Activated T-cell treated with anti-CD3 and anti-CD28 coated beads, Interleukin-2, amount 50 U/mL, for 4 hours (primary cell): ENCODE measurements at places on chromosomes 2 and 18. TPM values are rescaled to one million over a fixed set of nuclear protein-coding genes. Genes with fewer than 3 reads are reported as not detected.

DNA sequence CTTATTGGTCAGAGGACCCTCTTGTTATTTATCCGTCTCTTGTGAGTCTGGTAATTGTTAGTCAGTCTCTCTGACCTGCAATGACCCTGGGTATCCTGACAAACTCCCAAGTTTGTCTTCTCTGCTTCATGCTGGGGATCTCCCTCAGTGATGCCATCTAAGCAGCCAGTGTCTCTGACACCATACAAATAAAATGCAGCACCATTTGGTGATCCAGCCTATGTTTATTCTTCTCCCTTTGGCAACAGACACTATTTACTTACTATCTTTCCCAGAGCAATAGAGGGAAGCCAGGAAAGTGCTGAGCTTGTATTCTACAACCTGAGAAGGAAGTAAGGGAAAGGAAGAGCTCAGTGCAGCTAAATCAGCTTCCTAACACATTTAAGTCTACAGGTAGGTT, 15.9 kb downstream of the SERPINE2 start:
- no peak for DNase-seq

- no peak for DNase-seq
These were observed 193.7 kb upstream of the SIX3 start for GRCh38 chr2:44747794-44748193.

- DNase-seq = no peak
These were observed 33.1 kb downstream of the MBD2 start for GRCh38 chr18:54191352-54191751.

DNA sequence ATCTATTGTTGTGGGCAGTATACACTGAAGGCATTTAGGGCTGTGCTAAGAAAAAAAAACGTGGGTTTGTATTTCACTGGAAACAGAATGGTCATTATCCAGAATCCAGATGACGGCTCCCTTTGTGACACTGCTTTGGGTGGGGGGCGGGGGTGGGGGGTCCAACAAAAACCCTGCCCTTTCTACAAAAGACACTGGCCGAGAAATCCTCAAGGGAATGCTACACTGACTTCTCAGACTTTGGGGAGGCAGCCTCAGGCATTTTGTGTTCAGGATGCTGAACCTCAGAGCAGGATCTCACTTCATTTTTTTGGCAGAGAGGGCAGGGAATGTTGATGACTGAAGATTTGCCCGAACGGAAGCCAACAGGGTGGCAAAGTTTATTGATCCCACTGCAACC, 417.1 kb downstream of the HRH4 start:
- no peak for DNase-seq

Gene DNAJC5G
- not detected for total RNA-seq

DNA sequence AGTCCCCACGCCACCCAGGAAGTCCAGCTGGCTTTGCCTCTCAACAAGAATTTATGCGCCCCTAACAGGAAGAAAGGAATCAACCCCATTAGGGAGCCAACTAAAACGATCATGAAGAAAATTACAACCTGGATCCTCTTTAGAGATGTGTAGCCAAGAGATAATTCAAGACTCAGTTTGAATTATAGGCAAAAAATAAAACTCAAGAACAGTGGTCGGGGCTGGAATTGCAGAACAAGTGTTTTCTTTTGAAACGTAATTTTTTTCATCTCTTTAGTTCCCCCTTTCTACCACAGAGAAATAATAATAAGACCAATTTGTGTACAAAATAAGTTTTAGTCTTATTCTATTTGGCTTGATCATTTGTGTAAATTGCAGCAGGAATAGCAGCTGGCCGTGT, 22.4 kb downstream of the PDCD1 start:
- DNase-seq = no peak

GRCh38 chr18:46321955-46322354, 217.8 kb downstream of the HAUS1 start:
- DNase-seq = no peak

DNA sequence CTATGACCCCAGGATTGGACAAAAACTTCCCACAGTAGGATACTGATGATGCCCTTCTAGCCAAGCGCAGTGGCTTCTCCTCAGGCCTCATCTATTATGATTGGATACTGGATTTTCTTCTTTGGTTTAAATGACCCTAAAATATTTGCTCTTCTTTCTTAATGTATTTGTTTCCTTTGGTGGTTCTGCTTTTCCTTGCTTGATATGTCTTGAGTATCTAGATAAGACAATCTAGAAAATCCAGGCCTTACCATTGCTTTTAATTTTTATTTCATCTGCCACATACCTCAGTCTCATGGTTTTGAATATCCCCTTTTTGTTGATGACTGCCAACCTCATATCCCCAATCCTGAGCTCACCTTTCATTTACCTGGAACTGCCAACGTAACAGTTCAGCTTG, 35.6 kb downstream of the OTOF start:
- no peak for DNase-seq

DNA sequence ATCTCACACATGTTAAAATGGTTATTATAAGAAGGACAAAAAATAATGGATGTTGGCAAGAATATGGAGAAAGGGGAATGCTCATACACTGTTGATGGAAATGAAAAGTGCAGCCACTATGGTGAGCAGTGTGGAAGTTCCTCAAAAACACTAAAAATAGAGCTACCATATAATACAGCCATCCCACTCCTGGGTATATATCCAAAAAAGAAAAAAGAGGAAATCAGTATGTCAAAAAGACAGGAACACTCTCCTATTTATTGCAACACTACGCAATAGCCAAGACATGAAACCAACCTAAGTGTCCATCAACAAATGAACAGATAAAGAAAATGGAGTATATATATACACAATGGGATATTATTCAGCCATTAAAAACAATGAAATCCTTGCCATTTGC, 642.6 kb downstream of the RNF144A start:
- DNase-seq = no peak

Gene CPLX4
- total RNA-seq = not detected

DNA sequence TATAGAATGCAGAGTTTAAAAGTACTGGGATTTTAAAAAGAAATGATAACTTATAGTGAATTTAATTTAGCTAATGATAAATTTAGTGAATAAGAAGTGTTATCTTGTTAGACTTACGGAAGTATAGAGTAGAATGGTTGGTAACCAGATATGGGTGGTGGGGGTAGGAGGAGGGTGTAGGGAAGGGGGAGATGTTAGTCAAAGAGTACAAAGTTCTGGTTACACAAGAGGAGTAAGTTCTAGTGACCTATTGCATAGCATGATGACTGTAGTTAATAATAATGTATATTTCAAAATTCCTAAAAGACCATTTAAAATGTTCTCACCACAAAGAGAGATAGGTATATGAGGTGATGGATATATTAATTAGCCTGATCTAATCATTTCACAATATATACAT, 184.8 kb upstream of the STON1 start:
- DNase-seq = no peak

- no peak for DNase-seq
These were observed 118.9 kb downstream of the IRS1 start for GRCh38 chr2:226680719-226681118.

DNA sequence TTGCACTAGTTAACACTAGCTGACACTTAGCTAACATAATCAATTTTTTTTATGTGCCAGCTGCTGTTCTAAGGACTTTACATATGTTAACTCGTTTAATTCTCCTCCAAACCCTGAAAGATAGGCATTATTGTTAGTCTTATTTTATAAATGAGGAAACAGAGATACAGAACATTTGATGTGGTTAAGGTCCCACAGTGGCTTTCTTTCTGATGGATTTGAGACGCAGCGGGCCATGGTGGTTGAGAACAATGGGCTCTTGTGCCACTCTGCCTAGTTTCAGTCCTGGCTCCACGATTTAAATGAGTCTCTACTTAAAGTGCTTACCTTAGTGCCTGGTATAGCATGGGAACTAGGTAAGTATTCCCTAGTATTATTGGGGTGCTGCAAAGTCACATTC, 201.9 kb upstream of the SPRED2 start:
- no peak for DNase-seq

Gene RGPD4
- total RNA-seq = 0.24 TPM

- no peak for DNase-seq
These were observed 175.5 kb downstream of the SETBP1 start for GRCh38 chr18:44856157-44856556.

DNA sequence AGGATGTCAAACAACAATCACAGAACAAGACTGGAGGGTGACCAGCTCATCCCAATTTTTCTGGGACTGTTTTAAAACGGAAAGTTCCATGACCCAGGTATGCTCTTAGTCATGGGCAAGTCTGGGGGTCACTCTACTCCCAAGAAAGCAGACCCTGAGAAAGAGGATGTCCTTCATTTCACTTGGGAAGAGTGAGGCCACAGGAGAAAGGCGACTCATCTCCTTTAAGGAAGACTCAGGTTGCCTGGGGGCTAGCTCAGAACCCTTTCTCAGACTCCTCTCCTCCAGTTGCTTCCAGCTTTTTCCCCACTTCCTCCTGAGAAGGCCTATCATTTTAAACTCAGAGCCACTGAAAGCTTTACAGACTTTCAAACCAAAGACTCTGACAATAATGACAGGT, 9.3 kb downstream of the RNF152 start:
- DNase-seq = no peak

DNA sequence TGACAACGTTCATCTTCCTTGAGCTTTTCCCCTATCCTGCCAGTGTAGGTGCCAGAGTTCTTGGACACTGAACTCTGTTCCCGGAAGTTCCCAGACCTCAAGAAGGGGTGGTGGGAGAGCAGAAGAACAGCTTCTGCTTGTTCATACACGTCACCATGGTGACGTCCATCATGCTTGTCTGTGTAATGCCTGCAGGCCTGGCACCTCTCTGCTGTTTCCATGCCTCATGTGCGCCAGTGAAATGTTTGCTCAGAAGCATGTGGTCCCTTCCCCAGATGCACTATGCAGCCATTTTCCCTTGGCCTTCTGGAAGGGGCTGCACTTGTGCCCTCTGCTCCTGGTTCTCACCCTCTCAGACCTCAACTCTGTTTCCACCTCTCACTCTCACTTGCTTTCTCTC, 210.8 kb upstream of the NABP1 start:
- no peak for DNase-seq
